ENCODE measurements at places on chromosomes 16 and 17. TPM values are rescaled to one million over a fixed set of nuclear protein-coding genes. Genes with fewer than 3 reads are reported as not detected.

KRT26 gene
- not detected for polyA plus RNA-seq

ZNF423 gene
- 6.4 TPM for polyA plus RNA-seq

ATP2A3 gene
- 28.1 TPM for polyA plus RNA-seq

SOX8 gene
- polyA plus RNA-seq = 2.7 TPM

PRSS8 gene
- 1.6 TPM for polyA plus RNA-seq

HIC1 gene
- 19.2 TPM for polyA plus RNA-seq

CTRL gene
- 0.91 TPM for polyA plus RNA-seq

ANKFY1 gene
- polyA plus RNA-seq = 21.3 TPM

SKAP1 gene
- polyA plus RNA-seq = 2.1 TPM

CACNG3 gene
- not detected for polyA plus RNA-seq

MYL4 gene
- polyA plus RNA-seq = 0.53 TPM

FAM20A gene
- polyA plus RNA-seq = 5.4 TPM

NPTX1 gene
- 2.3 TPM for polyA plus RNA-seq

MAF gene
- polyA plus RNA-seq = 27.7 TPM

TMEM204 gene
- polyA plus RNA-seq = 66.0 TPM

MMP28 gene
- polyA plus RNA-seq = 48.6 TPM

CRISPLD2 gene
- 228 TPM for polyA plus RNA-seq

CD300H gene
- polyA plus RNA-seq = 0.18 TPM

GP1BA gene
- polyA plus RNA-seq = 0.04 TPM

MPO gene
- polyA plus RNA-seq = 0.30 TPM

RNU2-1 gene
- polyA plus RNA-seq = not detected

ABI3 gene
- polyA plus RNA-seq = 11.7 TPM

COTL1 gene
- polyA plus RNA-seq = 82.7 TPM

ABCC12 gene
- polyA plus RNA-seq = not detected

CEP131 gene
- 10.8 TPM for polyA plus RNA-seq

TMEM220 gene
- polyA plus RNA-seq = 8.7 TPM

ASB16 gene
- polyA plus RNA-seq = 1.2 TPM

CES4A gene
- 4.0 TPM for polyA plus RNA-seq

PGS1 gene
- 44.0 TPM for polyA plus RNA-seq

MSLN gene
- 0.41 TPM for polyA plus RNA-seq

DCTN5 gene
- polyA plus RNA-seq = 35.2 TPM

CCL5 gene
- polyA plus RNA-seq = 4.8 TPM

TBC1D24 gene
- 5.8 TPM for polyA plus RNA-seq

ITGB3 gene
- polyA plus RNA-seq = 19.2 TPM

CHST5 gene
- 0.09 TPM for polyA plus RNA-seq

C17orf50 gene
- polyA plus RNA-seq = not detected

CCL11 gene
- 0.29 TPM for polyA plus RNA-seq

PRCD gene
- 10.6 TPM for polyA plus RNA-seq

COPRS gene
- polyA plus RNA-seq = 59.6 TPM

Data from urinary bladder (tissue), 4 donors.